ENCODE measurements at places on chromosomes 2 and 18.

- DNase-seq = no peak
Measured at GRCh38 chr2:180983468-180984242, 3.2 kb downstream of the UBE2E3 start.

- DNase-seq = no peak
Measured at GRCh38 chr2:134080386-134081089, 173.3 kb upstream of the MGAT5 start.

- no peak for DNase-seq
Measured at GRCh38 chr2:177195194-177195593, 17.4 kb upstream of the HNRNPA3 start.

DNA sequence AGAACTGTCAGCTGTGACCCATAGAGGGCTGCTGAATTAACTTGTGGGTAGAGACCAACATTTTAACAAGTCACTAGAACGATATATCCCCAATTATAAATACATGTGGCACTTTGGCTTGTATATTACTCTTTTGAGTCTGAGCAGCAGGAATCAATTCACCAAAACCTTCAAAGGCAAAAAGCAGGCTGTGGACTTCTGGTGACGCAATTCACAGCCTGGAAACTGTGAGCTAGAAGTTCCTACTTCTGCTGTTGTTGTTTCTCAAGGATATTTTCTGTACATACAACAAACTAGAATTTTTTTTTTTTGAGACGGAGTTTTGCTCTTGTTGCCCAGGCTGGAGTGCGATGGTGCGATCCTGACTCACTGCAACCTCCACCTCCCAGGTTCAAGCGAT lies 37.3 kb downstream of the PTCD3 start:
- DNase-seq = no peak

DNA sequence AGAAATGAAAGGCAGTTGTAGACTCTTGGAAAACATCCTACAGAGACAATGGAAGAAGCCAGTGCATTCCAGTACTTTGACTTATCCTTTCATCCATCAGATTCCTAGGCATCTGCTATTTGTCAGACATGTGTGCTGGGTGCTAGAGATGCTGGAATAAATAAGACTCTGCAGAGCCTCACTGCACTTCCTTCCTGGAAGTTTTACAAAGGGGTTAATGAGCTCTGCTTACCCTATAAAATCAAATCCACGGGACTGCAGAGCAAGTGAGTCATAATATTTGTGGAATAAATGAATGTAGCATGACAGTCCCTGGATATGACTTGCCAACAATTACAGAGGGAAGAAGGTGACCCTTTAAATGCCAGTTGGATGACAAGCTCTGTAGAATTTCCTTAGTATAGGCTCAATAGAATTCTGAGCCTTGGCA lies 52.7 kb upstream of the NPAS2 start:
- no peak for DNase-seq

DNA sequence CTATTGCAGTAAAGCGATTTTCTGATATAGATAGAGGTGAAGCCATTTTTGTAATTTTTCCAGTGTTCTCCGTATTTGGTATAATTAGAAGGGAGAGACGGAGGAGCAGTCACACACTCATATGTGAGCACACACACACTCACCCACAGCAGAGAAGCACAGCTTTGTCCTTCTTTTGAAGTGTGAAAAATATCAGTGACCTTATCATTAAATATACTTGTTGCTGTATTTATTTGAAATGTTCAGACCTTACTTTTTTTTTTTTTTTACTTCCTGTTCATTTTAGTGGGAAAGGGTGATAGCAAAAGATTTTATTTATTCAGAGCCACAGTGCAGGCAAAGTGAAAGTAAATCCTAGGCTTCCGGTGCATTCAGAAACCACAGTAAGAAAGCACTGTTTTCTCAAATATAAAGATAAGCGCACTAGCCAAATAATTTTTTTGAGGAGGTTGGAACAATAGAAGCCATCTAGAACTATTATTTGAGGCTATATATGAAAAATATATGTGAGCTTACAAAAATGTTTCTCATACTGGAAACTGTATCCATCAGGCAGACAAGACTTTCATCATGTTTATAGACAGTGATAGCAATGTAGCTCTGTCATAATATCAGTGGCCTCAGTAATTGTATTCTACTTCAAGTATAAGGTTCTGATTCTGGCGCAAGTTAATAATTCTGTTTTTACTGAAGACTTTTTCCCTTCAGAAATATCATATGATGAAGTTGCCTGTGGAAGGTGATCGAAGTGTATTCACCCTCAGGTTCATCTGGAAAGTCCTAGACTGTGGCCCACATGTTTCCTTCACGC lies 37.2 kb downstream of the TSHZ1 start:
- DNase-seq = no peak

- no peak for DNase-seq
Measured at GRCh38 chr2:182477774-182478173, 50.9 kb upstream of the PDE1A start.

- no peak for DNase-seq
Measured at GRCh38 chr18:225745-226144, 42.1 kb downstream of the THOC1 start.

DNA sequence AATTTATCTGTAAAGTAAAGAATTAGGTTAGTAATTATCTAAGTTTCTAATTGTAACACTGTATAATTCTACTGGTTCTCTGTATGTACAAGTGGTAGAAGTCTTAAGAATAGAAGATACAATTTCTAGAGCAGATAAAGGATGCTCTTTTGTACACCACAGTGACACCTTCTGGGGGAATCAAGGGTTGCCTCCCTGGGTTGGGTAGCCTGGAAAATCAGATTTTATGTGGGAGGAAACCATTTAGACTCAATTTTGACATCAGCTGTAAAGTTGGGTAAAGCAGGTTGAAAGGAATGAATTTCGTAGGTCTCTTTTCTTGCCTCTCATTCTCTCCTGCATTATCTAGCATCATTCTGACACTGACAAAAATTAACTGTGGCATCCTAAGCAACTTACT lies 354.8 kb downstream of the DCC start:
- DNase-seq = no peak

GRCh38 chr2:235215248-235215647 lies 263.4 kb downstream of the SH3BP4 start:
- no peak for DNase-seq
